Stimulated activated CD4-positive, alpha-beta T cell treated with anti-CD3 and anti-CD28 coated beads, TNF-alpha, amount 100 ng/mL, for 24 hours (primary cell): ENCODE measurements at places on chromosomes 7 and 10.

- peak; percentile 95 for DNase-seq
Observed at GRCh38 chr7:44573464-44574286, at the start of gene DDX56. Gene DDX56, minus strand, starts transcription at chr7:44573908. Its CDS starts 13 bp downstream, at chr7:44573895.

- DNase-seq: no peak
Observed at GRCh38 chr7:21314954-21315353, 112.9 kb upstream of the SP4 start.

GRCh38 chr10:126062131-126063032 lies 166.0 kb downstream of the FANK1 start:
- DNase-seq: no peak

DNA sequence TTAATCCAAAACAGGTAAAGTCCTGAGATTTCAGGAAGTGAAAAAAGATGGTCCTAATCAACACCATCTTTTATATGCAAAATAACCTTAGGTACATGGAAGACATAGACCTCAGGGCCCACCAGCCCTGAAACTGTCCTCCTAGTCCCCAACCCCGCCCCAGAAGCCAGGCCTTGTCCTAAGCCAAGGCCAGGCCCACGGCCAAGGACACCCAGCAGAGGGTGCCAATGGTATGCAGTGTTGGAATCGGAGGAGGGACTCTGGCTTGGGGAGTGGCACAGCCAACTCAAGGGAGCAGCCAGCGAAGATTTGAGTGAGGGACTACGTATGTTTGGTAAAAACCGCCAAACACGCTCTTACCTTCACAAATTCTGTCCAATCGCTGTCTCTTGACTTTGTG lies 96.7 kb downstream of the ZRANB1 start:
- no peak for DNase-seq

- DNase-seq: no peak
Observed at GRCh38 chr10:76021398-76021797, 590.0 kb downstream of the LRMDA start.

DNA sequence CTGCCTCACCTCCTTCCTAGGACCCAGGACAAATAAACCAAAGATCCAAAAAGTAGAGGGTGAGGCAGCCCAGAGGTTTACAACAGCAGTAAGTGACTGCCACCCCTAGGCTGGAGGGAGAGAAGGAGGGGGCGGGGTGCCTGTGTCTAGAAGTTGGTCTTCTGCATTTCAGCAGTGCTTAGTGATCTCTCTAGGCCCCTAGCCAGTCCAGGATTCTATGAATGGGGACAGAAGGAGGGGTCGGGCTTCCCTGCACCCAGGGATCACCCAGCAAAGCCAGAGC lies 62.8 kb upstream of the KDM7A start:
- DNase-seq: no peak

DNA sequence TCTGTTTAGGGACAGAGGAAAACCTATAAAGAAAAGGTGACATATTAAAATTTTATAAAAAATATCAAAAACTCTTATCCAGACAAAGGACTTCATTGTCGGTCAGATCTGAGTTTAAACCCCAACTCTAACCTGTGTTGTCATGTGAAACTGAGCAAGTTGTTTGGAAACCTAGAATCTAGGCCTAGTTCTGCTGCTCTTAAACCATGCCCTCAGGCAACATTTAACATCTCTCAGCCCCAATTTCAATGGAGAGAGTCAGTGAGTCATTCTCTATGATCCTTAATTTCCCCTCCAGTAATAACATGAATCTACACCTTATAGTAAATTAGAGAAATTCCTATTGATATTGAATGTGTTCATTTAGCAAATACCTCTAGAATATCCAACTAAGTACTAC lies 192.3 kb downstream of the IMMP2L start:
- no peak for DNase-seq

DNA sequence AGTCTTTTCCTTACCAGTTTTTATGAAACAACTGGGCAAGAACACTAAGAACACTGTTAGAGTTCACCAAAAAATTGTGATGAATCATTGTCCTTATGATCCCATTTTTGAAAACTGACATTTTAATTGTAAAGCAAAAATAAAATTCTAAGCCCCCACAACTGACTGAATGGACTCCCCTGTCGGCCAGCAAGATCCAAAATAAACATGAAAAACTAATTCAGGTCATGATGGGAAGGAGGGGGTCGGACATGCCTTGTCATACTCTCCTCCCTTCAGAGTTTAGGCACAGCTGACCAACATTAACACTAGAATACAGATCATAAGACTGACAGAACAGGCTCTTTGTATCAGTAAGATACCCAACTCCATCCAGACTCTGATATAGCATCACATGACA lies 2.0 kb upstream of the RBAK start:
- no peak for DNase-seq

DNA sequence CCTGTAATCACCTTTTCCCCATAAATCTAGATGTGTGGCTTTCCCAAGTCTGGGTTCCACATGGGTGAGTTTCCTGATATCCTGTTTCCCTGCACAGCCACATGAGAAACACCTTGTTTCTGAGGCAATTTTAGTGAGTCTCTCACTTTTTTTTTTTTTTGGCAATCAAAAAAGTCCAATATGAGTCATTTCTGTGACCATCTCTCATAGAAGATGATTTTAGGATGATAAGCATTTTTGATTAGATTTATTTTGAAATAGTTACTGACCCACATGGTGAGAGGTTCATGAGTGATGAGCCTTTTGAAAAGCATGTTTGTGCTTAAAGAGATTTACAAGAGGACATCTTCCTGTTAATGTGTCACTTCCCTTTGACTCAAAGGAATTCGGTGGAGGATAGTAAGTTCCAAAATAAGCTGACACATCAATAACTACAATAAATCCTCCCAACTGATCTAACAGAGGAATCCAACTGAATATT lies 464.0 kb downstream of the INHBA start:
- DNase-seq: no peak

GRCh38 chr10:82622479-82622878 lies 747.5 kb downstream of the NRG3 start:
- DNase-seq: no peak
